IPS-NIHi11 (cell line): ENCODE measurements at places on chromosomes 5 and 9.

DNA sequence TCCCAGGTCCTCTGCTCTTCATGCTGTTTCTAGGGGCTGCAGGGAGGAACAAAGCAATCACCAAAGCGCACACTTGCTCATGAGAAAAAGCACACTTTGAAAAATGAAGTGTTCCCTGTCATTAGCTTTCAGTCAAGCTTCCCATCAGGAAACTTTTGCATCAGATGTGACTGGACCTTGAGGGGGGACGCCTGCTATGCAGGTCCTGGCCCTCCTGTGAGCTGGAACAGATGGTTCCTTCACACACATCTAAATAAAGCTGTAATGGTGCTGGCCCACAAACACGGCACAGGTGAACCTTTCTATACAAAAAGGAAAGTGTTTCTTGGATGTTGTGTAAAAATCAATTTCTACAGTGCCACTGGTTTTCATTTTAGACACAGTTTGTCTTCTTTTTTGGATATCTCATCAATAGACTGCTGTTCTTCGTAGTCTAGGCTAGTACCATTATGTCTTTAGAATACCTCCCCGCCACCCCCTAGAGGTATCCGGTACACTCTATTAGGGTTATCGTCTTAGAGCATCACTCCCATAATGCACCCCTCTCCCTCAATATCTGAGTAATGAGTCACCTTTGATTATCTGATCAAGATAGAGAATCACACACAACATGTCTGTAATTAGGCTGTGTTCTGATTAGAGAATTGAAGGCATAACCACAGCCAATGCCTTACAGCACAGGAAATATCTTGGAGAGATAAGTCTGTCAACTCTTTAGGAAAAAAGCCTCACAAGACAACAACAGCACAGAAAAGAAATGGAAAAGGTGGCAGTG is 266.3 kb downstream of the TLR4 start:
- DNase-seq = no peak

- no peak for DNase-seq
These were observed 91.0 kb upstream of the COL5A1 start for GRCh38 chr9:134550584-134550983.

DNA sequence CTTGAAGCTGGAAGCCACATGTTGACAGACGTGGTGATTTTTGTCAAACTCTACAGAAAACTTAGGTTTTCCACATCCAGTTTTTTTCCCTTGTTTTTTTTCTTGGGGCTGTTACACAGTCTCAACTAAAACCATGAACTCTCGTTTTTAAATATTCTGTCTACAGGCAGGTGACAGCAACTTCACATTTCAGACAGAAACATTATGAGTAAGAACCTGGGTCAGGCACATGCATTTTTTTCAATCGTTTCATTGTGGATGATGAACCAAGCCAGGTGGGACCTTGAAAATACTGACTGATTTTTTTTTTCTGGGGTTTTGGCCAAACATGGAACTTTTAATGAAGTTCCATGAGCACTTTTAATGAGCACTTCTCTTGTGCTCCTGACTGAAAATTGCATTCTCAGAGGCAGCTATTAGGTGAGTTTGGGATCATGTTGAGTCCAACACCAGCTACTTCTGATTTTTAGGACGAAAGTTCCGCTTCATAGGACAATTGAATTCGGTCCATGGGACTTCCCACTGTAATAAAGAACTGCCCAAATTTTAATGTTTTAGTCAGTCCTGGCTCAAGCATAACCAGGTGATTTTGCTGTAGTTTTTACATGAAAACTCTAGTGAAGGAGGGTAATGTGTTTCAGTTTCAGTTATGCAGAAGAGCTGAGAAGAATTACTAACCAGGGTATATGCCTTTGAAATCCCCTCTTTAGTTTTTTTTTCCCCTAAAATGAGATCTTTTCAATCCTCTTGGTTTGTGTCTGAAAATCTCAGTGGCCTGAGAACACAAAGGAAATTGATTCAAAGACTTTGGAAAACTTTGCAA is 93.2 kb upstream of the ADAMTS16 start:
- no peak for DNase-seq

DNA sequence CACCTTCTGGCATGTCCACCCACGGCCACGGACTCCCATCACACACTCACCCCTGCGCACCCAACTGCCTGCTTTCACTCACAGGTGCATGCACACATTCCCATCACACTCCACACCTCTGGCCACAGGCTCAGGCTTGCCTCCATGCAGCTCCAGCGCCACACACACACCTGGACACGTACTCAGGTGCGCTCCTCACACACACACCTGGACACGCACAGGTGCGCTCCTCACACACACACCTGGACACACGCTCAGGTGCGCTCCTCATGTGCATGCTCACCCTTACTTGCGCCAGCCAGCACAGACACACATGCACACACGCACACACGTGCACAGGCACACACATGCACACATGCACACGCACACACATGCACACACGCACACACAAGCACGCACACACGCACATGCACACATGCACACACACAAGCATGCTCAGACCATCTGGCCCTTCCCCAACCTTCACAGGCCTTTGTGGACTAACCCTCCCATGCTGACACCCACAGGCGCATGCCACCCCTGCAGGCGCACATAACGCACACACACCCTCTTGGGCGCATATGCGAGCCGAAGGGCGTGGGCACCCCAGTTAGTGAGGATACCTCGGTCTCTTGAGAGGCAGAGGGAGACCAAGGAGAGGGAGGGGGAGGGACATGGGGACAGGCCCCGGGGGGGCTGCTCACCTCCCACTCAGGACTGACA is 8.3 kb downstream of the GRIN1 start:
- peak; percentile 7 for DNase-seq

DNA sequence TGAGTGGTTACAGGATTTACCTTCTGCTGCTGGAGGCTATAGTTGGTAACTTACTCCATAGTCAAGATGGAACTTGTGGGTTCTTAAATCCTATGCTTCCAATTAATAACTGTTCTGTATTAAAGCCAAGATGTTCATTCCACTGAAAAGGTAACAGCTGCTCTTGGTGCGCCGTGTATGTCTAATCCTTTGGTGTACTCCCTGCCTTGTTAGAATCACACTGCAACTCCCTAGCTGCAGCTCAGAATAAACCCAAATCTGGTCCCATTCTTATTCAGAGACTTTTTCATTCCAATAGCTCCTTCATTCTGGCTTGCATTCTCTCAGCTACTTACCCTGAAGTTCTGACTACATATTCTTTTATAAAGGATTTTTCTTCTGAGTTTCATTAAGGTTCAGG is 1355.5 kb downstream of the MAT2B start:
- no peak for DNase-seq

GRCh38 chr5:41510176-41510831 is at the start of gene PLCXD3:
TSS of gene PLCXD3 (minus strand) at chr5:41510601. CDS start at chr5:41510526, 75 bp downstream.
- DNase-seq = peak; percentile 56
